ENCODE measurements at places on chromosomes 16 and 17.

DNA sequence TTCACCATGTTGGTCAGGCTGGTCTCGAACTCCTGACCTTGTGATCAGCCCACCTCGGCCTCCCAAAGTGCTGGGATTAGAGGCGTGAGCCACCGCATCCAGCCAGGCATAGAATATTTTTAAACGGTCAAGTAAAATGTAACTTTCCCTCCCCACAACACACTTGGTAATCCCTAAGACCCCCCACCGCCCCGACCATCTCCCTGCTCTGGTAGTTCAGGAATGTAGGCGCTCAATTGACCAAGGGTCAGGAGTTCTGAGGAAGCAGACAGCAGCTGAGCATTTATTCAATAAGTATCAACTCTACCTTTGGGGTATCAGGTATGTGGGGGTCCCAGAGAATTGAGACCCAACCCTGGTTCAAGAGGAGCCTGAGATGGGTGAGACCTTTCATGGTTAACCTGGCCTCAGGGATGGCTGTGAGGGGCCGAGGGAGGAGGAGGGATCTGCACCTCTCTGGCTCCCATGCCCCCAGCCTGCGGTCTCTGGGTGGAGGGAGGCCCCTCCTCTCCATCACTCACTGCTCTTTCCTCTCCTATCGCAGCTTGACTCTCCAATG lies 48.4 kb upstream of the TOB1 start:
- DNase-seq, result no peak

- DNase-seq, result no peak
Observed at GRCh38 chr17:57512258-57512657, 232.8 kb downstream of the CCDC182 start.

DNA sequence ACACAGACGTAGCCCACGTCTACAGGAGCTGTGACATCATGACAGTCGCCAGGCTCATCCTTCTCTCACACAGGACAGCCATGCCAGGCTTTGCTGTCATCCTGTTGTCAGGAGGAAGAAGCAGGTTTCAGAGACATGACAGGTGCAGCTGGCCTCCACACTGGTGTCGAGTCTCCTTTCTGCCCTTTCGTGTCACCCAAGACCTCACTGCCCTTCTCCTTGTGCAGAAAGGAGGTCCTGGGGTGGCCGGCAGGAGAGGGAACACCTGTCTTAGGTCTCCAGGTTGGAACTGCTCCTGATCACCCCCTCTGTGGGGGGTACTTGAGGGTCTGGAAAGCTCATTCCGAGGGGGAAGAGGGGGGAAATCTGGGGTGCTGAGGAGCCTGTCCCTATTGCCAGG lies 41.6 kb upstream of the IRF8 start:
- DNase-seq, result no peak

- DNase-seq, result no peak
Observed at GRCh38 chr17:3904501-3904900, 11.6 kb upstream of the CAMKK1 start.

- no peak for DNase-seq
Observed at GRCh38 chr16:3475604-3476375, 19.5 kb downstream of the C16orf90 start.

DNA sequence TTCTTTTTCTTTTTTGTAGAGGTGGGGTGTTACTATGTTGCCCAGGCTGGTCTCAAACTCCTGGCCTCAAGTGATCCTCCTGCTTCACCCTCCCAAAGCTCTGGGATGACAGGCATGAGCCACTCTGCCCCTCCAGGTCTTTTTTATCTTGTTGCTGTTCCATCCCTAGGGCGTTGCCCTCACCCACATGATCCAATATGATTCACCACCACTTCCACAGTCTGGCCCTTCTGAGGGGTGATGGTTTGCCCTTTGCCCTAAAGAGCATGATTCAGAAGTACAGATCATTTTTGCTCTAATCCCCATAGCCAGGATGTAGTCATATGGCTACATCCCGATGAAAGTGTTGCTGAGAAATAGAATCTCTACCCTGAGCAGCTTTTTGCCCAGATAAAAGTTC lies 18.8 kb downstream of the STX4 start:
- no peak for DNase-seq
